Activated CD4-positive, CD25-positive, alpha-beta regulatory T cell treated with anti-CD3 and anti-CD28 coated beads, Interleukin-2, amount 50 U/mL, for 16 hours (primary cell): ENCODE measurements at places on chromosomes 6 and 20.

DNA sequence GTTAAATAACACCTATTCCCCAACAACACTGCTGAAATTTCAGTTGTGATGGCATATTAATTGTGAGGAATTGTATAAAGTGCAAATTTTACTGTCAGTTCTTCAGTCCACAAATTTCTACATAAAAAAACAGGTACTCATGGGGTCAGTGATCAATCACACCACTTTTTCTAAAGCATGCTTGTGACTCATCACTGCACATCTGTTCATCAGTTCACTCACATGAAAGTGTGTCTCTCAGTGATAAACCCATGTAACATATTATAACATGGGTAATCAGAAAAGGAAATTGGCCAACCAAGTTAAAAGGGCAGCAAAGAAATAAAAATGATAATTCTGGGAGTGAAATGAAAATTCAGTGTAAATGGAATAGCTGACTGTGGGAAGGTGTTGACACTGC, 234.7 kb upstream of the FKBP1C start:
- DNase-seq: no peak

GRCh38 chr6:163698086-163698485, 283.6 kb downstream of the QKI start:
- DNase-seq: no peak

DNA sequence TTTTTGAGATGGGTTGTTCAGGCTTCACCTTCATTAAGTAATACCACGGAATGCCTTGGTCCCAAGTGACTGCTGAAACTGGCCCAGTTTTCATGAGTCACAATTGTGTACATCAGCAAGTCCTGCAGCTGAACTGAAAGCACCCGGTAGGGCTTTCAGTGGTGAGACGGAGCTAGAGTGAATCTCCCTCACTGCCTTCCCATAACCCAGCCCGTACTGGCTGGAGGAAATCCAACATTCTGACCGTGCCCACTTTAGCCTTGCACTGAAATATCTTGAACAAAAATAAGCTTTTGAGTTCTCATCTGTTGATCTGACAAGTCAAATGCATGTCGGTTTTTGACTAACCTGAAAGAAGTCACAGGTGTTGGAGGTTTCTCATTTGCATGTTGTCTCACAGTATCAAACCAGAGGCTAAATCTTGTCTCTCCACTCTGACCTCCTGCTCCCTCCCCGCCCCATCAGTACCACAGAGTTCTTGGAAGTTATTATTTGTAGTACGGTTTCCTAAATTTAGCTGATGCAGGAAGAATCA, 35.9 kb downstream of the DUSP22 start:
- no peak for DNase-seq

DNA sequence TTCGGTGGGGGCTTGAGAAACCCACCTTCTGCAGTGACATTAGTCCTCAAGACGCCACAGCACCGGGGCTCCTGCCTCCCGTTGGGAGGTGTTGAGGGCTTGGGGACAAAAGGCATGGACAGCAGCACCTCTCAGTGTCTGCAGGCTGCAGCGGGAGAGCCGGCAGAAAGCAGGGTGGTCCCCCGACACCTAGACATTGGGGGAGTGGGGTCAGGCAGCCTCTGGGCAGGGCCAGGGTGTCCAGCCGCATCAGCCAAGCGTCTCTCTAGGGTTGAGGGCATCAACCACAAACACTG, 264.7 kb downstream of the TAF4 start:
- no peak for DNase-seq

- DNase-seq: no peak
Measured at GRCh38 chr6:36821581-36822335, 17.5 kb downstream of the CPNE5 start.

GRCh38 chr20:10655720-10656669, 17.8 kb downstream of the JAG1 start:
- DNase-seq: no peak

GRCh38 chr6:144756469-144756868, 471.3 kb downstream of the UTRN start:
- DNase-seq: no peak
